Effector CD8-positive, alpha-beta T cell (primary cell): ENCODE measurements at places on chromosomes 7 and 10.

DNA sequence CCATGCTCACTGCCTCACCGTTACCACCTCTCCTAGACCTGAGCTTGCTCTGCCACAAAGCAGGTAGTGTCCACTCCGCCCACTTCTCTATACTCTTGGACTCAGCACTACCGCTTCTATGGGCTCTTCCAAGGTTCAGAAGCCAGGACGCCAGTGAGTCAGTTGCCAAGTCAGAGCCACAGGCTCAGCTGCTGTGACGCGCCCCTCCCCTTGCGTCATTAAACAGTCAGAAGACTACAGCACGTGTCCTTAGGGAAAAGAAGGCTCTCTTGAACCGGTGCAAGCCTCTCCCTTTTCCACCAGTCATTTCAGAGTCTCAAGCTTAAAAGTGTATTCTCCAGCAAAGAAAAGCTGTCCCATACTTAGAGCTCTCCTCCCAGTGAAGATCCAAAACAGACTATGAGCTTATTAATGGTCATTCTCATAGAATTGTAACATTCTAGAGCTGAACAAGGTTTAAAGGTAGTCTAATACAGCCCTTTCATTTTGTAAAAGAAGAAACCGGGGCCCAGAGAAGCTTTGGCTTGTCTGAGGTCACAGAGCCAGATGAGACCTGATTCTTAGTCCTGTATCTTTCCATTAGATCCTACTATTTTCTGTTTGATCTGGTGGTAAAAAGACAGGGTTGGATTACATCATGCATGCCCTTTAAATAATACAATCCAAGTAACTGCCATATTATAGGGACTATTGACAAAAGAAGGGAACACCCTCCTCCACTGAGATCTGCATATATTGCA, 40.9 kb upstream of the MET start:
- no peak for DNase-seq

GRCh38 chr7:111368381-111369065, 193.8 kb downstream of the IMMP2L start:
- DNase-seq = no peak

- DNase-seq = no peak
Measured at GRCh38 chr7:132205509-132205908, 370.8 kb downstream of the PLXNA4 start.

DNA sequence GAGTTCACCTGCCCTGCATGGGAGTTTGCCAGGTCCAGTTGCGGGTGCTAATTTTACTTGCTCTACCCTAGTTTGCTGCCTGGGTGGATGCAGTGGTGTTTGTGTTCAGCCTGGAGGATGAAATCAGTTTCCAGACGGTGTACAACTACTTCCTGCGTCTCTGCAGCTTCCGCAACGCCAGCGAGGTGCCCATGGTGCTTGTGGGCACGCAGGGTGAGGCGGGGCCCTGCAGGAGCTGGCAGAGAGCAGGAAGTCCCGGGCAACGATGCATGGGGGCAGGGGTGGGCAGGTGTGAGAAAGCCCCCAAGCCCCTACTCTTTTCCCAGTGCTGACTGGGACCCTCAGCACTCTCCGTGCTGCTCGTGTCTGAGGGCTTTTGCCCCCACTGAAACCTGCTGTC, 31.3 kb downstream of the AGAP3 start:
- DNase-seq = no peak

DNA sequence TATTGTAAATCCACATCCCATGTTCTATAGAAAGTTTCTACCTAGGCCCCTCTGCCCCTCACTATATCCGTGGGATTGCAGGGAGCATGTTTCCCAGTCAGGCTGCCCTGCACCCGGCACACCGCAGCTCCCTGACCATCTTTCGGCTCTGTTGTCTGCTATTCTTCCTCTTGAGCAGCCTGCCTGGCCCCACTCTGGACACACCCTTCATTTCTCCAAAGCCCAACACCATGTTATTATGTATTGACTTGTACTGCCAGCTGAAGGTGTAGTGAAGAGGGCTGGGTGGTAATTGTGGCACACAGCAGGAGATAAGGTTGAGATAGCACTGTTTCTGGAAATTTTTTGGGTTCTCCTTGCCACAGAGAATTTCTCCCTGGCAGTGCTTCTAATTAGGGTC, 9.8 kb downstream of the LRMDA start:
- no peak for DNase-seq

- DNase-seq = no peak
Measured at GRCh38 chr7:18566829-18567228, 71.3 kb downstream of the HDAC9 start.
